COR-L47 (cell line): ENCODE measurements at places on chromosomes 5 and 9.

DNA sequence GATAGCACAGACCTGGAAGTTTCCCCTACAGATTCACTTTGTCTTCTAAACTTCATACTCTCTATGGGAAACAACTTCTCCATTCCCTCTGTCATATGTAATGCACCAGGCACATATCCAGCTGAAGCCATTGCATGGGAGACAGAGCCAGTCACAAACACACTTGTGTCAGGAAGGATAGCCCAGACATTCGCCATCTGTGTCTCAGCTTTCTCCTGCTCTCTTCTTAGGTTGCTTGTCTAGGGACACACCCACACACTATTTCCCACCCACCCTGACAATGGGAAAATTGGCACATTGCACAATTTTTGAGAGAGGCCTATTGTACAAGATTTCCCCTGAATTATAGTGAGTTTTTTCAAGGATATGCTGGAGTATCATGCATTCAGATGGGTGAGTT is 158.4 kb upstream of the MPDZ start:
- DNase-seq: no peak

GRCh38 chr5:81238460-81238859 is 5.3 kb downstream of the CKMT2 start:
- no peak for DNase-seq

DNA sequence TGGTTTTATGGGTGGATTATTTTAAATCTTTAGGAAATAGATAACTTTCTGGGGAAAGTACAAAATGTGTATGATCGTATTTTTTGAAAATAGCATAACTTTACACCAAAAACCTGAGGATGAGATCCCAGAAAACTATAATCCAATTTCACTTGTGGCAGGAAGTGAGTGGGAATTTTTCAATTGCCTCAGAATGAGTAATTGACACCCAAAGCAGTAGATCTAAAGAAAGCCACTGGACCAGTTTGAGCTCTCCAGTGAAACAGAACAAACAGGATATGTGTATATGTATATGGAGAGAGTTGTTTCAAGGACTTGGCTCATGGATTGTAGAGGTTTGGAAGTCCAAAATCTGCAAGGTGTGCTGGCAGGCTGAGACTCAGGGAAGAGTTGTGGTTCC is 109.2 kb upstream of the SHB start:
- no peak for DNase-seq

GRCh38 chr9:23686896-23687295 is 139.1 kb downstream of the ELAVL2 start:
- DNase-seq: no peak

DNA sequence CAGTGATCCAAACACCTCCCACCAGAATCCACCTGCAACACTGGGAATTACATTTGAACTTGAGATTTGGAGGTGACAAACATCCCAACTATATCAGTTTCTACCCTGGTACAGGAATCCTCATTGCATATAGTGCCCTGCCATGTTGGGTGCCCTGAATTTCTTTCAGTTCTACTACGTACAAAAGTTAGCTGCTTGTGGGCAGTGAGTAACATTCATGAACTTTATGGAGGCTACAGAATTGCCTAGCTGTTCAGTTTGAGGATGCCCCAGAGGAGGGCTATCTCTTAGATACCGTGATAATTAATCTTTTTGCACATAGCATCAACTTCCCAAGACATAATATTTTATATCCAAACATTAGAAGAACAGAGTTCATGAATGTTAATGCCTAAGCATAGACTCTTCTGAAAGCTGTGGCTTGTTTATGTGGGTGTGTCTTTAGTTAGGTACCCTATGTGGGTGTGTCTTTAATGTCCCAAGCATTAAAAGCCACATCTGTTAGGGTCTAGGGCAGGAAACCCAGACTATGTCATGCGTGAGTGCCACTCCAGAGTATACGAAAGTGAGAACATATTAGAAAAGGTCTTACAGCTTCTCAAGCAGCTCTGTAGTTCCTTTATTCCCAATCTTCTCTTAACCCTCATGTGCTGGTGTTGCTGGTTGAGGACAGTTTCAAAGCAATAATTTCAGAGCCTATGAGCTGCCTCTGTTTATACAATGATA is 47.0 kb upstream of the CHD1 start:
- DNase-seq: no peak

DNA sequence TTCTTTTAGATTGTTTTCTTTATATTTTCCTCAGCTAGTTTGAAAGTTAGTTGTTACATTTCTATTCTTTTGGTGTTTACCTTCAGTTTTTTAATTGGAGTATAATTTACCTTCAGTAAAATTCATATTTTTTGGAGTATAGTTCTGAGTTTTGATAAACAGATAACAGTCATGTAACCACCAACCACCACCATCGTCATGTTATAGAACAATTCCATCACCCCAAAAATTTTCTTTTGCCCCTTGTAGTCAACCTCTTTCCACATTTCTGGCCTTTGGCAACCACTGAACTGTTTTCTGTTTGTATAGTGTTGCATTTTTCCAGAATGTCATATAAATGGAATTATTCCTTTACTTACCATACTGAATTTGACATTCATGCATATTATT is 6.8 kb downstream of the RMI1 start:
- no peak for DNase-seq

DNA sequence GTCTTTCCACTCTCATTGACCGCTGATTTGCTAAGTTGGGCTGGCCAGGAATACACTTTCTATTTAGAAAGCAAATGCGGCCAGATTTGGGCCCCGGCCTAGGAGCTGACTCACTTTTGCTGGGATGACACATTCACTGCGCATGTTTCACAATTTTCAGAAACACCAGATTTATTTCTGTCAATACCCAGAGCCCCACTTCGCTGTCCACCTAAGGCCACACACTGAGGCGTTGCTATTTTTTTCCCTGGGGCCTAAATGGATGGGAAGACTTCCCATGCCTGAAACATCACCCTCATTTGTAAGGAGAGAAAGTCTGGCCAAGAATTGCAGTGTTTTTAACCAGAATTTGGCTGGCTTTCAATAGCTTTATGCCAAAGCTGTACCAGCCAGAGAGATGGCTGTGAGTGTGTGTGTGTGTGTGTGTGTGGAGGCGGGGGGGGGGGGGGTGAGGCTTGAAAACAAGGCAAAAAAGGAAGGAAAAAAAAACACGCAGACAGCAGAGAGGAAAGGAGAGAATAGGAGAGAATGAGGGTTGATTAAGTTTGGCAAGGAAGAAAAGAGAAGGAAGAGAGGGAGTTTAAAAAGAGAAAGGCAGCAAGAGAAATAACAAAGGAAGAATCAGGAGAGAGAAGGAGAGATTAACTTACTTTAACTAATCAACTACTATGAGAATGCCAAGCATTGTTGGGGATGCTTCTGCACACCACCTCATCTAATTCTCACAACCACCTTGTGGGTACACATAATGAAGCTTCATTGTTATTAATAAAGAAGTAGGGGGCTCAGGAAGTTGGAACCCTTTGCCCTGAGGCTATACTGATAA is 261.4 kb upstream of the KLF4 start:
- no peak for DNase-seq

DNA sequence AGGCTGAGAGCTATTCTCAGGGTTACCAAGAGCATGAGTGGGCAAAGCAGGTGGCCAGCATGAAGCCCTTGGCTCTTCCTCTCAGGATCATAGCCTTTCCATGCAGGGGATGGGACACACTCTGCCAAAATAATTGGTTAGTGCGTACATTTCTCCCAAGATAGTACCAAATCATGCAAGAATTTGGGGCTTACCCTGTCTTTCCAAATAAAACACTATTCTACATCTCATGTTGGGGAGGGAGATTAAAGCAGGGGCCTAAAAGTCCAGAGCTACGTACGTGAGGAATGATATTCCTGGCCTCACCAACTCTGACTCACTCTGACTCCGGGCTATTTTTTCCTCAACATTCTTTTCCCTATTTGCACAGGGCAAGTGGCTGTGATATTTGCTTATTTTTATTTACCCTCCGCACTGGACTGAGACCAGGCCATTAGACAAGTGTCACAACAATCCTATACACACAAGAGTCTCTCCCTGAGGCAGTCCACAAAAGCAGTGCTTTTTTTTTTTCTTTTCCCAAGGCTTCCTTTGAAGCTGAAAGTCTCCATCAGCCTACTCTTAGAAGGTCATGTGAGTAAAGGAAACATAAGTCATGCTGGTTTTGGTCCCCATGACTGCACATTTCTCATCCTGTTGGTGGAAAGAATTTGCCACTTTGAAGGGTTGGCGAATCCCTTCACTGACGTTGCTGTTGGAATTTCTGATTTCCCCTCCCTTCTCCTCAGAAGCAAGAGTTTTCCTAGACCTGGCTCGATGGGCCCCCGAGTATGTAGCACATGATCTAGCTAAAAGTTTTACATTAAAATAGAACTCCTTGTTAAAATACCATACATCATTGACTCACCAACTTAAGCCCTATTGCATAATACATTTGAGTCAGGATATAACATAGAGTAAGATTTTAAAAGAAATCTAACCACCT is 40.0 kb downstream of the TMEM252 start:
- DNase-seq: no peak

GRCh38 chr5:65821966-65822365 is 100.0 kb downstream of the NLN start:
- DNase-seq: no peak

DNA sequence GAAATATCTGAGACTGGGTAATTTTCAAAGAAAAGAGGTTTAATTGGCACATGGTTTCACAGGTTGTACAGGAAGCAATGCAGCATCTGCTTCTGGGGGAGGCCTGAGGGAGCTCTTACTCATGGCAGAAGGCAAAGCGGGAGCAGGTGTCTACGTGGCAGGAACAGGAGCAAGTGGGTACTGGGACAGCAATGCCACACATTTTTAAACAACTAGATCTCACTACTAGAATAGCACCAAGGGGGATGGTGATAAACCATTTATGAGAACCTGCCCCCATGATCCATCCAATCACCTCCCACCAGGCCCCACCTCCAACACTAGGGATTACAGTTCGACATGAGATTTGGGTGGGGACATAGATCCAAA is 47.6 kb upstream of the HOMER1 start:
- no peak for DNase-seq

- DNase-seq: no peak
Measured at GRCh38 chr5:72208324-72208926, 101.2 kb downstream of the MAP1B start.

DNA sequence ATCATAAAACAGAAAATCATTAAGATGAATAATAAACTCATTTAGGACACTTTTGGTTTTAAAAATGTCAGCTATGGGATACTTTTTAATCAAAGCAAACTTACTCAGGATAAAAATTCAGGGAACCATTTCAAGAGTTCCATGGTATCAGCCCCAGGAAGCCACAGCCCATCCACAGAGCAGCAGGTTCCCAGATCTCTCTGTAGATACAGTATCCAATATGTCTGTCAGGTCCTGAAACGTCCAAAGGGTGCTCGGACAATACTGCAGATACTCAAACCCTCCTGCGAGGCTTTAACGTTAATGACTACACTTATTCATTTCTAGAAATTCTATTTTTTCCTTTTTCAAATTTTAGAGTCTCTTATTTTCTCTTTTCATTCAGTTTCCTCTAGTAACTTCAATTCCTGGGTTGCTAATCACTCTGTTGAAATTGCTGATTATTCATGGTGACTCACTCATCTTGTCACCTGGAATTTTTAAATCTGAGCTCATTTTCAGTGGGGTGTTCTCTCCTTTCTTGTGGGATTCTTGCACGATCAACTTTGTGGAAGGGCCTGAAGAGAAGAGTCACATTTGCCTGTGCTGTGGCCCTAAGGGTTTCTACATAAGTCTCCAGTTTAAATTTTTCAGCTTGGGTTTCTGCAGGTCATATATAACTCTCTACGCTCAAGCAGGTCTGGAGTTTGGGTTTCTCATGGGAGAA is 435.8 kb downstream of the CTNND2 start:
- no peak for DNase-seq

GRCh38 chr9:92506184-92506857 is 24.0 kb upstream of the ASPN start:
- no peak for DNase-seq

GRCh38 chr5:78005021-78005785 is 229.1 kb upstream of the TBCA start:
- DNase-seq: peak; percentile 74

DNA sequence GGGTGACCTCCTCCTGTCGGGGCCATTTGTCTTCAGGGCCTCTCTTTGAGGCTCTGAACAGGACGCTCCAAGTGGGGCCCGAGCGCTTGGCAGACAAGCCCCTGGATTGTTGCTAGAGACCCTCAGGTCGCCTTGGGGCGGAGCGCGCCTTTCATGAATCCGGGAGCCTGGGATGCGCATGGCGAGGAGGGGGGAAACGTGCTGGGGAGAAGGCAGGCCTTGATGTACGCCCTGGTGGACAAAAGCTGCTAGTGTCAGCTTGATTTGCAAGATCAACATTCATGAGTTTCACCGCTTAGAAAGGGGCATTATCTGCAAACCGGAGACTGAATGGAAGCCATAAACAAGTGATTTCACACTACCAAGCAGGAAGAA is 226.3 kb downstream of the SMARCA2 start:
- DNase-seq: no peak

- DNase-seq: peak; percentile 53
Measured at GRCh38 chr9:18404434-18405029, 69.4 kb upstream of the ADAMTSL1 start.

DNA sequence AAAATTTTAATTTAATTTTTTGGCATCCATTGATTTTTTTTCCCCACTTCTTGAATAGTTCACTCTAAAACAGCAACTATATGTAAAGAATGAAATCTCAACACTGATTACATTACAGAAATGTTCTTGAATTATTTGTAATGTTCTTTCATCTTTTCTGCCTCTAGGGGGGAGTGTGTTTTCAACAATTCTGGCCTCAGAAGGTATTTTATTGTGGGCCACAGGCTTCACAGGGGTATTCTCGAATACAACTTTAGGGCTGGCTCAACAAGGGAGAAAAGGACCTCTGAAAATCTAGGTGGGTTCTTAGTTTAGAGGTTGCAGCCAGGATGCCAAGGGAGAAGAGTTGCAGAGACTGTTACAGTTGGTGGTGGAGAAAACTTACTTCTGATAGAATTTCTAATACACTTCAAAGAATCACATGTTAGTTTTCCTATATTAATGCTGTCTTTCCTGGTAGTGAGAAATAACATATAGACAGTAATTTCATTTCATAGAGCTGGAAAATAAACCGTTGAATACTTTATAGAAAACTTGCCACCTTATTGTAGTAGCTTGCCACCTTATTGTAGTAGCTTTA is 3.6 kb upstream of the NPR3 start:
- no peak for DNase-seq

- DNase-seq: no peak
Measured at GRCh38 chr5:150118561-150119229, 32.3 kb upstream of the CSF1R start.

GRCh38 chr9:105093685-105094084 is 150.8 kb upstream of the SLC44A1 start:
- DNase-seq: no peak
